Erythroblast (primary cell): ENCODE measurements at places on chromosomes 12 and 14.

GRCh38 chr12:112906712-112907414 lies at the start of gene OAS1:
TSS of gene OAS1 (plus strand) at chr12:112906962. CDS start at chr12:112907040, 78 bp downstream.
- DNase-seq: no peak

DNA sequence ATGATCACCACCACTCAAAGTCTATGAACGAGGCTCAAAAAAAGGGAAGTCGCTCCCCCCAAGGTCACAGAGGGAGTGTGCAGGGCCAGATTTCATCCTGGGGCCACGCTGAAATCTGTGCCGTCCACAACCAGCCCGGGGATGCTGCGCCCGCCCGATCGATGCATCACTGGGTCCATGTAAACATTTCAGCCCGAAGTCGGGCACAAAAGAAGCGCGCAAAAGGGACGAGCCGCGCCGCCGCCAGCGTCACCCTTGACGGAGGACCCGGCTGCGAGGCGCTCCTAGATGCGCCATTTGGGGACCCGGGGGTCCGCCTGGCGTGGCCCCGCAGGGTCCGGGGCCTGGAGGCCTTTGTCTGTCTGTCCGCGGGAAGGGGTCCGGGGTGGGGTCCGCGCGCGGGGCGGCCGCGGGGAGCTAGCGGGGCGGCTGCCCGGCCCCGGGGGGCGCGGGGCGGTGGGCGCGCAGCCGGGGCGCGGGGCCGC lies 503 bp downstream of the FBXO21 start:
- peak; percentile 57 for DNase-seq

- DNase-seq: no peak
These were observed 93.9 kb upstream of the OVCH1 start for GRCh38 chr12:29591140-29592020.

DNA sequence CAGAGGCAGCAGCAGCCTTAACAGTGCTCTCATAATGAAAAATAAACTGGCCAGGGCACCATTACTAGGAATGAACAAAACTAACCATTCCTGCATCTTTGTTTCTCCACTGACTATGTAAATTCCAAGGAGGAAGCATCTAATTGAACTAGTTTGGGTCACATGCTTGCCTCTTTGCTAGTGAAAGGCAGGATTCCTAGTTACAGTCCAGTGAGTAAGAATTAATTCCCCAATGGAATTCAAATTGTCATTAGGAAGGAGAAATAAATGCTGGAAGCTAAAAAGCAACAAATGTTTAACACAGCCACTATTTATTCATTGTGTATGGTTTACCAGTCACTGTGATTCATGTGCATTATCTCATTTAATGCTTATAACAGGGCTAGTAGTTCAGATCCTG lies 316.0 kb downstream of the CCDC91 start:
- no peak for DNase-seq

- peak; percentile 9 for DNase-seq
These were observed 91.9 kb downstream of the SLC8A3 start for GRCh38 chr14:70096866-70097265.

GRCh38 chr12:22409377-22410164 lies 75.1 kb upstream of the ST8SIA1 start:
- DNase-seq: no peak

DNA sequence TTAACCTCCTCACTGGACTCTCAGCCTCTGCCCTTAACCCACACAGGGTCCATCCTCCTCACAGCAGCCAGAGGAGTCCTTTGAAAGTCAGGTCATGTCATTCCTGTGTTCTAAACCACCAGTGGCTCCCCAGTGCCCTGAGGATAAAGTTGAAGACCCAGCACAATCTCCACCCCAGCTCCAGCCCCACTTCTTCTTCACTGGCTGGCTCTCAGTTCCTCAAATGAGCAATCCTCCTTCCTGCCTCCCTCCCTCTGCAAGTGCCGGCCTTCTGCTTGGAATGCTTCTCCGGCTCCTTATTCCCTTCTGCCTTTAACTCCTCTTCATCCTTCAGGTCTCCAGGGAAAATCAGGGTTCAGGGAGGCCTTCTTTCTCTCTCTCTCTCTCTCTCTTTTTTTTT lies 32.0 kb upstream of the SPPL3 start:
- no peak for DNase-seq

DNA sequence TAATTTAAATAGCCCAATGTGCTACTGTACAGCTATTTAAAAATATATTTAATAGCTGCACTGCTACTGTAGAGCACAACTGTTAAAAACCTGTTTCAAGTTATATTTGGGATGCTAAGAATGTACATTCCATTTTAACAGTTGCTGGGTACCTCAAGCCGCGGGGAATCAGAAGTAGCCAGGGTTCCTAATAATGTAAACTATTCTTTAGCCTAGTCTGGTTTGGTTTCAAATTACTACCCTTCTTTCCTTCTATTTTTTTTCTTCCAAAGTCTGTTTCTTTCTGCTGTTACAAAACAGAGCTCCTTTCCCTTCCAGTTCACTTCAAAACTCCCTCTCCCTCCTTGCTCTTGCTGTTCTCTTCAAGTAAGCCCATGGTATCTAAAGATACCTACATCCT lies 21.3 kb downstream of the SCAF11 start:
- DNase-seq: no peak

DNA sequence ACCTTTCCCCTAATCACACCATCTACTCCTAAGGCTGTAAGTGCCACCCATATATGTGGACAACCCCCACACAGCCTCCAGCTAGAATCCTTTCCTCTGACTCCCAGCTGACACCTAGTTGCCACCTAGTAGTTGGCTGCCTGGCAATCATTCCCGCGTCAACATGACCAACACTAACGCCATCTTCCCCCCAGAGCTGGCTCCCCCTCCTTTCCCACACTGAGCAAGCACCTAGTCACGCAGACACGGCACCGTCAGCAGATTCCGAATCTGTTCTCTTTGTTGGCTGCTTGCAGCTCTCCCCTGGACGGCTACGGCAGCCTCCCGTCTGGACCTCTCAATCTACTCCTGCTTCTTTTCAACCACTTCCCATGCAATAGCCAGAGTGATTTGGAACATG lies 27.7 kb downstream of the UBR7 start:
- DNase-seq: no peak

DNA sequence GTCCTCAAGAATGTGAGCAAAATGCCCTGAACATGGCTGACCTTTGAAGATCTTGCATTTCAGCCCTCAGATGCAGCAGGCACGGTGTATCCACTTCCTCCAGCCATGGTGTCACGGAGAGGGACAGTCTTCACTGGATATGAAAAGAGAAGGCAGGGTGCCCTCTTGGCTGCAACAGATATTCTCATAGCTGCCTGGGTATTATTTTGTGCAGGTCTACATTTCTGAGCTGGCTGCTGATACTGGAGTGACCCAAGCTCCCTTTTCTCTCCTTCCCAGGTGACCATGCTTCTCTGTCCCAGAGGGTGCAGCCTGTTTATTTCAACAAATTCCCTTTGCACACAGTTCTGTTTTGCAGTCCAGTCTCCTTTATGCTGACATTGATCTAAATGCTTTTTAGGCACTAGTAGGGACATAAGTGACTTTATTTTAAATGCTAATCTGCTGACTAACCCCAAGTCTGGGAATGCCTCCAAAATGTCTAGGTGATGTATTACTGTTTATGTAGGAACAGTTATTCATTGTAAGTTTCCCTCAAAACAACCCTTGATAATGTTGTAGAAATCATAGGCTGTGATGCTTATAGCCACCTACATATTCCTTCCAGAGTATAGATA lies 17.4 kb upstream of the PYGL start:
- DNase-seq: no peak

DNA sequence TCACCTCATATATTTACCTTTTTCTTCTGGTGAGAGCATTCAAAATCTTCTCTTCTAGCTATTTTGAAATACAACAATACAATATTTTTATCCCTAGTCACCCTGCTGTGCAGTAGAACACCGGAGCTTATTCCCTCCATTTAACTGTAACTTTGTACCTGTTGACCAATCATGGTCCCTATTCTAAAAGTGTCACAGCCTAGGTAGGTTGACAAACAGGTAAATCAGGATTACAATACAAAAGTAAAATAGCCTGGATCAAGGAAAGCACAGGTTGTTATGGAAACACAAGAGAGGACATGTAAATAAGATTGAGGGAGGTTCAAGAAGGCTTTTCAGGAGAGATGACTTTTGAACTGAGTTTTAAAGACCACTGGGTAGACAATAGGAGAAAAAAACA lies 670.9 kb downstream of the DIO2 start:
- no peak for DNase-seq

DNA sequence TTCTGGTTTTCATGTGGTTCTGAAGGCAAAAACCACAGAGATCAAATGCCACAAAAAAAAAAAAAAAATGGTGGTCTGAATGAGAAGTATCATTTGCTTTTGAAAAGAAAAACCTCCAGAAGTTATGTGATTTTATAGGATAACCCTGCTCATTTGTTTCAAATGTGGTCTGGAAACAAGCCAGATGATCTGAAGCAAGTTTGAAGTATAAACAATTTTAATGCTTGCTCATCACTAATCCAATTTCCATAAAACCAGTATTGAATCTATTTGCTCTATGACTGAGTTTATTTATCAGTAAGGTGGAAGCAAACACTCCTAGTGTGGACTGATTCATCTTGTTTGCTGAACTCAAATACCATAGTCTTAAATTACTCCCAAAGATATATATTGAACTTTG lies 407.3 kb upstream of the FLRT2 start:
- DNase-seq: no peak

- no peak for DNase-seq
These were observed 86.7 kb upstream of the PWP1 start for GRCh38 chr12:107598906-107599305.

GRCh38 chr14:103500148-103500990 lies 22.3 kb downstream of the CKB start:
- DNase-seq: peak; percentile 83

- DNase-seq: no peak
These were observed 43.0 kb upstream of the GSG1 start for GRCh38 chr12:13146336-13146938.

DNA sequence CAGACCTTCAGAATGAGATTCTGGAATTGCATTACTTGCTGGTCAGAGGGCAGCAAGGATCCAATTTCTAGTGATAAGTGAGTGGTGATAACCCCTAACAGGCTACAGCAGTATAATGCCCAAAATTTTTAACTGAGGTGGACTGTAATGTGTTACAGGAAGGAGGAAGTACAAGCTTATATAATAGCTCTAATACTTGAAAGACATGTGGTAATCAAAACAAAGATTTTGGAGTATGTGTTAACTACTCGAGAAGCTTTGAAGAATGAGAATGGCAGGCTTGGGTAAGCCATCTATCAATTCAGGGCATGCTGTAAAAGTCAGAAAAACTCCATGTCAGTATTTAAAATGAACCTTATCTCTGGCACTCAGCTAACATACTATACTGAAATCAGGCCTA lies 70.5 kb downstream of the ANKS1B start:
- DNase-seq: no peak

DNA sequence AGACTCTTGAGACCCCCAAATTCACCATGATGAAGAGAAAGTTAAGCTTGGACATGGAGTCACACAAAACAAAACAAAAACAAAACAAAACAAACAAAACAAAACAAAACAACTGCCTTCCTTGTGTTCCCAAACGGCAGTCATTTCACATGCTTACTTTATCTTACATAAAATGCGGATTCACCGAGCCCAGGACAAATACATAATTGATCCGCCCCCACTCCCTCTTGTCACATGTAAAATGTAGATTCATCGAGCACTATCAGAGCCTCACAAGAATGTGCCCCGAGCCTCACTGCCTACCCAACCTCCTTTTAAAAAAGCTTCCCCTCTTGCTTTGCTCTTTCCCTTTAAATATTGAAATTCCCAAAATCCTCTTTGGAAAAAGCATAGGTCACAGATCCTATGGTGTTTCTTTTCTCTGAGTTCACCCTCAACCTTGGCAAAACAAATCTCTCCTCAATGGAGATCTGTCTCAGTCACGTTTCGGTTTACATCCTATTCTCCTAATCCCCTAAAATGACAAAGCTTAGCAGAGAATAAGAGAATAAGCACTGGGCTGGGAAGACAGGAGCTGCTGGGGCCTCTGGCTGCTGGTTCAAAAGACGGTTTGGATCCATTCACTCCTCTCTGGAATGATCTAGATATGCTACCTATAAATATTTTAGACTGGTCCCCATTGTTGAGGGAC lies 83.7 kb downstream of the NINJ2 start:
- DNase-seq: peak; percentile 27

DNA sequence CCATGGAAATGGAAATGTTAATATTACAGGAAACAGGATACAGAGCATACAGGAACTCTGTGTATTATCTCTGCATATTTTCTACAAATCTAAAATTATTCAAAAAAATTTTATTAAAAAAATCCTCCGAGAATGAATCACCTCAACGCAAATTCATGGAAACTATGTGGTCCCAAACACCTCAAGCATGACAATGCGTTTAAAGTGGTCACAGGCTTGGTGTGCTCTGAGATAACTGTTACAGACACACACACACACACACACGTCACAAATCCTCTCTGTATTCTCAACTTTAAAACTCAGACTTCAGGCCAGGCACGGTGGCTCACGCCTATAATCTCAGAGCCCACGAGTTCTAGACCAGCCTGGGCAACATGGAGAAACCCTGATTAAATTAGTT lies 45.3 kb upstream of the MTERF2 start:
- DNase-seq: no peak

DNA sequence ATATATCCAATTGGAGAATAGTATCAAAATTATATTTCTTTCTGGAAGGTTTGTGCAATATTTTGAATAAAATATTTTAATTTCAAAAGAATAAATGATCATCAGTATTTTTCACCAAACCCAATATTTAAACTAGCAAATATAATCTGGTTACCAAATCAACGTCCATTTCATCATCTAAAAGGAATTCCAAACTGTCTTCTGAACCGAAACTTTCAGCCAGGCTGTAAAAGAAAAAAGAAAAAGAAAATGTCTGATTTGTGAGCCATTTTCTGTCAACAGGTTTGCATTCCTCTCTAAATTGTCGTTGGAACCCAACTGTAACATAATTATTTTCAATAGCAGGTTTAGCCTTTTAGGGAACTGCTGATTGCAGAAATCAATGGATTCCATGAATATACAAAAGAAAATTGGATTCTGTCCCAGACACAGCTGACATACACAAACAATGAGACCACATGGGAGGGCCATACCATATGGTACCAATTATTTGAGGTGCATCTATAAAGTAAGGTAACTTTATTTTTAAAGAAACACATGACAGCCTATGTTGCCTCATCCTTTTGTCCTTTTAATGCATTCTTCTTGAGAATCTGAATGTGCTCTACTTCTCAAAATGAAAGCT lies 22.7 kb downstream of the SNRPF start:
- no peak for DNase-seq

- DNase-seq: no peak
These were observed 66.0 kb upstream of the CPSF6 start for GRCh38 chr12:69173368-69173767.

GRCh38 chr12:122858591-122859302 lies 23.5 kb downstream of the HIP1R start:
- DNase-seq: no peak
